Activated CD4-positive, alpha-beta T cell treated with anti-CD3 and anti-CD28 coated beads for 36 hours (primary cell): ENCODE measurements at places on chromosomes 7 and 10. TPM values are rescaled to one million over a fixed set of nuclear protein-coding genes. Genes with fewer than 3 reads are reported as not detected.
A peak's percentile ranks its signal among the peaks of the same experiment; 100 is the strongest.

The OR6B1 gene
- total RNA-seq = not detected

The FAM25C gene
- total RNA-seq = not detected

GRCh38 chr7:126605553-126605952 is 647.2 kb downstream of the GRM8 start:
- no peak overlapping the region for H3K27ac ChIP-seq
- no peaks in the 10 kb centered on the region for H3K4me1 ChIP-seq
- H3K27me3 ChIP-seq = no peaks in the 10 kb centered on the region
- H3K36me3 ChIP-seq = no peaks in the 10 kb centered on the region
- no peak overlapping the region for H3K4me3 ChIP-seq

- H3K36me3 ChIP-seq = no peaks in the 10 kb centered on the region
- no peak overlapping the region for H3K4me3 ChIP-seq
- no peaks in the 10 kb centered on the region for H3K4me1 ChIP-seq
- peaks cover 13% of the 10 kb centered on the region for H3K27me3 ChIP-seq
Observed at GRCh38 chr10:113135025-113135424, 185.0 kb downstream of the TCF7L2 start.

GRCh38 chr10:99682032-99682431 is 22.7 kb downstream of the ENTPD7 start:
- DNase-seq = no peak
- no peak overlapping the region for H3K27ac ChIP-seq

DNA sequence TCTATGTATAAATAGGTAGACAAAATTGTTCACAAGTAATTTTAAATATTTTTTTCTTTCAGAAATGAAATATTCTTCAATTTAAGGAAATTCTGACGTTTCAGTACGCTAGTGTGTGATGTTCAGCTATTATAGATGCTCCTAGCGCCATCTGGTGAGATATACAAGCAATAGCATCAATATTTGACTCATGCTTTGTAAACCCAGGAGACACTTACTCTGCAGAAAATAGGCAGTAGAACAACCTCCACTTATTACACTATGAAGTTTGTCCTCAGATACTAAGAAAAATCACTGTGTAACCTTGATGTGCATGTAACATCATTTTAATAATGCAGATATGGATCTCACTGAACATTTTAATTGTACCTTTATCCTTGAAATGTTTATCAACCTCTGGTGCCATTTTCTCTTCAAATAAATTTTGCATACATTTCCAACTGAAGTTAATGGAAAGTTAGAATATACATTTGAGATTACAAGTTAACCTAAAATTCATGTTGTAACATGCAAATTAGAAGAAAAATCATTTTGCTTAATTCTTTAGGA is 151.5 kb upstream of the FAM3C start:
- no peak for DNase-seq
- H3K27me3 ChIP-seq = peaks cover 4% of the 10 kb centered on the region
- no peak overlapping the region for H3K27ac ChIP-seq
- H3K4me1 ChIP-seq = peaks cover 29% of the 10 kb centered on the region

- H3K27me3 ChIP-seq = no peaks in the 10 kb centered on the region
- no peak overlapping the region for H3K27ac ChIP-seq
- DNase-seq = no peak
- no peaks in the 10 kb centered on the region for H3K36me3 ChIP-seq
- H3K4me1 ChIP-seq = peaks cover 10% of the 10 kb centered on the region
- H3K4me3 ChIP-seq = no peak overlapping the region
Observed at GRCh38 chr7:149302222-149302621, 40.2 kb downstream of the ZNF783 start.

- H3K27ac ChIP-seq = peak overlapping the region; percentile 97
- peaks cover 2% of the 10 kb centered on the region for H3K36me3 ChIP-seq
- peak overlapping the region; percentile 98 for H3K4me3 ChIP-seq
- peak; percentile 24 for DNase-seq
Observed at GRCh38 chr7:94003446-94004023, 620 bp downstream of the BET1 start.

DNA sequence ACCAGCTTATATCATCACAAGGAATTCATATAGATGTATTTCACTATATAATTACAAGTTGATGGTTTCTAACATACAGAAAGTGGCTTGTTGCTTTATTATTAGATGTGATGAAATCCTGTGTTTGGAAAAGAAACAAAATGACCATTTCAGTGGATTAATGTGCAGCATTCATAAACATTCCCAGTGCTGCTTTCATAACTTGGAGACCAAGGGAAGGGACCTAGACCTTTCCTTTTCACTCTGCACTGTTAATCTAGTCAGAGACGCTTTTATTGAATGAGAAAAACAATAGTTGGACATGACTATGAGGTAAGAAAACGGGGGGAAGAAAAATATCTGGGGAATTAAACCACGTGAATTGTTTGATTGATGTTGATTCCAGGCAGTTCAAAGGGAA is 160.0 kb downstream of the HDAC9 start:
- H3K36me3 ChIP-seq = no peaks in the 10 kb centered on the region
- no peak overlapping the region for H3K4me3 ChIP-seq
- H3K4me1 ChIP-seq = no peaks in the 10 kb centered on the region
- no peak for DNase-seq
- no peaks in the 10 kb centered on the region for H3K27me3 ChIP-seq
